ENCODE measurements at places on chromosomes 4 and X.

GRCh38 chr4:100428051-100428450 is 89.8 kb downstream of the EMCN start:
- no peak for DNase-seq

DNA sequence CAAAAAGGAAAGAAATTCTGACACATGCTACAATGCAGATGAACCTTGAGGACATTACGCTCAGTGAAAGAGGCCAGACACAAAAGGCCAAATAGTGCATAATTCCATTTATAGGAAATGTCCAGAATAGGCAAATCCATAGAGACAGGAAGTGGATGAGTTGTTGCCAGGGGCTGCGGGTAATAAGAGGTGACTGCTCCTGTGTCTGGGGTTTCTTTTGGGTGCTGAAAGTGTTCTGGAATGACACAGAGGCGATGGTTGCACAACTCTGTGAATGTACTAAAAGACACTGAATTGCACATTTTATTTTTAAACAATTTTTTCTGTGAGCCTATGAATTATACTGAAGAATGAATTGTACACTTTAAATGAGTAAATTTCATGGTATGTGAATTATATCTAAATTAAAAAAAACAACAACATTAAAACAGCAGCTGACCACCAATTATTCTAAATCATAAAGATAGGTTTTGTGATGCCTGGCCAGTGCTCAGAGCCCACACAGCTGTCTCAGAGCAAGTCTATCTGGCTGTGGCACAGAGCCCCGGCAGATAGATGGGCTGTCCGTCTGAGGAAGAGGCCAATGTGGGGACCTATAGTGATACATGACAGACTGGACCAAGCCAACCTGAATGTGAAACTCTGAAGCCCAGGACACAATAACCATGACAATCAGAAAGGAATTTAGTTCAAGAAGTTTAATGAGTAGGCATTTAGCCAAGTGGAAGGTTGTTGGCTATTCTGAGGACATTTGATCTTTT is 23.5 kb upstream of the IRAK1 start:
- DNase-seq = no peak

- DNase-seq = no peak
These were observed 168.5 kb upstream of the USP38 start for GRCh38 chr4:143016171-143016570.

- DNase-seq = no peak
These were observed 230.4 kb downstream of the EDA2R start for GRCh38 chrX:66408507-66408906.

DNA sequence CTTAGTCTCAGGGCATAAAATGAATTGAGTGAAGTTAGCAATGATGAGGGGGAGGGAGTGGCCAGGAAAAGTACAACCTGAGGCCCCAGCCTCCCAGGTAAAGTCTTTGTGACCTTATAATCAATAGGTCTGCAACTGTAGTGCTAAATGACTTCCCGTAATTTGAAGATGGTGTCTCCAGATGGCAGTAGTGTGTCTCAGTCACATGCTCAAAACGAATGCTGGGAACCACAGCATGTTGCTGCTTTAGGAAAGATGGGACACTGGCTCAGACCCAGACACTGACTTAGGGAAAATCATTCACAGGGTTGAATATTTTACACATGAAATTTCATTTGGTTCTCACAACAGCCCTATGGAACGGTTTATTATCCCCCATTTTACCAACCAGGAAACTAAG is 10.3 kb downstream of the SRPX2 start:
- no peak for DNase-seq

DNA sequence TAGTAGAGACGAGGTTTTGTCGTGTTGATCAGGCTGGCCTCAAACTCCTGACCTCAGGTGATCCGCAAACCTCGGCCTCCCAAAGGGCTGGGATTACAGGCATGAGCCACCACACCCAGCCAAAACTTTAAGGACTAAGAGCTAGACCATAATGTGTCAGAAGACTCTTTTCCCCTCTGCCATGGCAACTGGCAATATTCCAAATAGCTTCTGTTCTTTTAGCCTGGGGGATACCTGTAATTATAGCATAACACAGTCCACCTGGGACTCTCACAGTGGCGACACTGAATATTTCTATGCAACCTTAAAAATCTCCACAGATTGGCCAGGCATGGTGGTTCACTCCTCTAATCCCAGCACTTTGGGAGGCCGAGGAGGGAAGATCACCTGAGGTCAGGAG is 45.5 kb upstream of the RBM47 start:
- no peak for DNase-seq

- no peak for DNase-seq
These were observed 660 bp upstream of the HSPA4L start for GRCh38 chr4:127781300-127782024.

GRCh38 chr4:40747207-40747835 is 2.4 kb upstream of the NSUN7 start:
- DNase-seq = no peak

Measured in activated T-helper 1 cell treated with anti-CD3 and anti-CD28 coated beads, Interleukin-2, amount 50 U/mL, for 16 hours (primary cell).